Fibroblast of villous mesenchyme (primary cell): ENCODE measurements at places on chromosomes 11 and 22.

DNA sequence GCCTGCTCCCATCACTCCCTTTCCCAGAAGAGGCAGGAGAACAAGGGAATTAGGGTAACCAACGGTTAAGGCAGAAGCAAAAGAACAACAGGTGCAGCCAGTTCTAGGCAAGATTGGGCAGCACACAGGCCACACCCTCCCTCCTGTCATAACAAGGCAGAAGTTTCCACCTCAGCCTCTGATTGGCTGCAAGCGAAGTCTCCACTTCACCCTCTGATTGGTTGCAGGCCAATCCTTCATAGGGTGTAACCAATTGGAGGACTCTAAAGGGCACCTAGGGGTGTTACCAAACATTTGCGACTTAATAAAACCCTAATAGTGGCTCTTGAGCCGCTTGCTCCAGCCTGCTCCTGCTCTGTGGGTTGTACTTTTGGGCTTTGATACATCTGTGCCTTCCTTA lies 153.8 kb downstream of the CACNA1I start:
- DNase-seq, result no peak

DNA sequence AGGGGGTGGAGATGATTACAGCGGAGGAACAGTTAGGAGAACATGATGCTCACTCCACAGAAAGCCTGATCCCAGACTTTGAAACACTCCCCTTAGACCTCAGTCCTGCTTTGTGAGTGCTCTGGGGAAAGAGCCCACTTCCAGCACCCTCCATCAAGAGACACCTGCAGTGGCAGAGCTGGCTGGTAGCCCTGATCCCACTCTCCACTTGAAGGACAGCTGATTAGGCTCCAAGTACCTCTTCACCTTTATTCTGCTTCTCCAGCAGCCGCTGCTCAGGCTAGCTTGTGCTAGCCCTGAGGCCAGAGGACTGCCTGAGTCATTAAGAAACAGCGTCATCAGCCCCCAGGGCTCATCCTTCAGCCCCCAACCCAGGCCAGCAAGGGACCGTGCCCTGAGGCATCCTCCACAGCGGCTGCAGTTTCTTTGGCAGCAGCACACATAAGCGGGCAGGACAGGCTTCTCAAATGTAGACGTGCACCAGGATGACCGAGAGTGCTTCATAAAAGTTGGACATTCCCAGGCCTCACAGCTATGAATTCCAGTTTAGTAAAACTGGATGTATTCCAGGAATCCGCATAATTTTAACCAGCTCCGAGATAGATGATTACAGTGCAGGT lies 146.0 kb upstream of the TBCEL start:
- no peak for DNase-seq

- peak; percentile 62 for DNase-seq
Measured at GRCh38 chr22:42473484-42474193, 41.4 kb upstream of the NFAM1 start.

DNA sequence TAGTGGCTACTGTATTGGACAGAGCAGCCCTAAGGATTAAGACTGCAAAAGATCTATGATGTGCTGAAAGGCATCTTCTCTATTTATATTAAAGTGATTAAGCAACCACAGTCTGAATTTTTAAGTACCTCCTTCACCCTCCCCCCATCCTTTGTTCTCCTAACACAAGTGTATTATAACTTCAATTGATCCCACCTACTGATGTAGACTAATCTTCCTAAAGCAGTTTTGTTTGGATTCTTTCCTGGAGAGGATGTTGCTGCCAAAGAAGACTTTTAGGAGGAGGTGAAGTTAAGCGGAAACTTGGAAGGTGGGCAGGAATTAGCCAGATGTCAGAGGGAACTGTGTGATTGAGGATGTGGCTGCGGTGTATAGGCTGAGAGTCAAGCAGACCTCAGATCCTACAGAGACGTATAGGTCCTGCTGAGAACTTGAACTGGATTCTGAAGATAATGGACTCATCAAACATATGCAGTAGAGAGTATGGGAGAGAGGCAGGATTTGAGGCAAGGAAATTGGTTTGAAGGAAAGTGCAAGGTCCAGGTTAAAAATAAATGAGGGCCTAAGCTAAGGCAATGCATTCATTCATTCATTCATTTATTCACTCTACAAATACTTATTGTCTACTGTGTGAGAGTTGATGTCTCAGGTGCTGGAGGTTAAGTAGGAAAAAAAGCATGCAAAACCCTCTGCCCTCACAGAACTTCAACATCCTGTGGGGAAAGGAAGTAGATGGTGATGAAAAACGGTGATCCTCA lies 5.2 kb upstream of the RASSF10 start:
- no peak for DNase-seq

- no peak for DNase-seq
Measured at GRCh38 chr11:124886476-124886875, 11.2 kb downstream of the ROBO4 start.

DNA sequence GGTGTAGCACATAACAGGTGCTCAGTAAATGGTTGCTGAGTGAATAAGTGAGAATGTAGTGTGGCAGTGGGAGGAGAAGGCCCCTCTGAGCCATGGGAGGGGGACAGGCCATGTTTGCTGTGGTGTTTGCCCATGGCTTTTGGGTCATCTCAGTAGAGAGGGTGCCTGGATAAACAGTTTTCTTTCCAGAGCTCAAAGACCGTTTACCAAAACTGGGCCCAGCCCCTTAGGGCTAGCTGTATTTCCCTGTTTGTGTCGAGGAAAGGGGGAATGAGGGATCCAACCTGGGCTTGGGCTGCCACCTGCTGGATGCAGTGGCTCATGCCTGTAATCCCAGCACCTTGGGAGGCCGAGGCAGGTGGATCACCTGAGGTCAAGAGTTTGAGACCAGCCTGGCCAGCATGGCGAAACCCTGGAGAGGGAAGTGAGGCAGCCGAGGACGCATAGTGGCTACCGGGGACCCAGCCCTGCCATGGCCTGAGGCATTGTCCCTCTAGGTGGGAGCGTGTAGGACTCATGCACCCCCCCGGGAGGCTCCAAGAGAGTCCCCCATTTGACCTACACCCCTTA lies 8.7 kb upstream of the LTO1 start:
- DNase-seq, result no peak

DNA sequence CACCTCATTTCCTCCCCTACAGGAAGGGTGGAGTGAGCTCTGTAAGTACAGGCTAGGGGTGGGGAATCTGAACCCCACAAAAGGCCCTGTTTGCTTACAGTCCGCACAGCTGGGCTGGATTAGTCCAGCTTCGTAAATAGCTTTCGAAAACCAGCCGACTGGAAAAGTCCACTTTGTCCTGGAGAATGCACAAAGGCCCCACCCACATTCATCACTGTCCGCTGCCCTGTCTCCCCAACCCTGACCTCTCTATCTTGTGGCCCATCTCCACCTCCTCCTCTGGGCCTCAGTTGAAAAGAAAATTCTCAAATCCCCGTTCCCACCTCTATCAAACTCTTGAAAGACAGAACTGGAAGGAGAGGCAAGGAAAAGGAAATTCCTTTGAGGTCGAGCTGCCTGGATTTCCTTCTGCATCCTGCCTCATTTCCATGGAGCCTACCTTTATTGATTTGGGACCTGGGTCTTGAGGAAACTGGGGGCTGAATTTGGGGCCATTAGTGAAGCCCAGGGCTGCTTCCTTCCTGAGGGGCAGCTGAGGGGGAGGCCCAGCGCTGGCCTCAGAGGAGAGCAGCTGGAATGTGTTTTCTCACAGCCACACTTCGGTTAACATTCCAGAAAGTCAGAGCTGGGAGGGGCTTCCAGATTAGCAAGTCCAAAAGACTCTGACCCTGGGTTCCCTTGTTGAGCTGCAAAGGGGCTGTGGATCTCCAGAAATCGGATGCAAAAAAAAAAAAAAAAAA lies 147.6 kb downstream of the FBXO7 start:
- peak; percentile 99 for DNase-seq

- peak; percentile 93 for DNase-seq
Measured at GRCh38 chr11:65492637-65493366, 6.0 kb upstream of the MALAT1 start.

- DNase-seq, result peak; percentile 20
Measured at GRCh38 chr22:46803031-46803880, 40.8 kb downstream of the TBC1D22A start.

GRCh38 chr11:74754507-74755252 lies 6.0 kb downstream of the RNF169 start:
- DNase-seq, result peak; percentile 92

DNA sequence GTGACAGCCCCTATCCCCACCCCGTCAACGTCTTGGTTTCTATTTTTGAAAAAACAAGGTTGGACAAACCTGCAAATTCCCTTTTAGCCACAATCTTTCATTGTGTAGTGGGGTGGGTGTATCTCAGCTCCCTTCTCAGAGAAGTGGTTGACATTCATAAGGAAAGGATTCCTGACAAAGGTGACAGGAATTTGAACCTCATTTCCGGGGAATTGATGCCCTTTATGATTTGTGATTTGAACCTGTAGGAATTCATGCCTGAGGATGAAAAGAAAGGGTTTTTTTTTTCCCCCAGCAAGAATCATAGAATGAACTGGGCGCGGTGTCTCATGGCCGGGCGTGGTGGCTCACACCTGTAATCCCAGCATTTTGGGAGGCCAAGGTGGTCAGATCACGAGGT lies 14.5 kb downstream of the YPEL4 start:
- DNase-seq, result no peak

DNA sequence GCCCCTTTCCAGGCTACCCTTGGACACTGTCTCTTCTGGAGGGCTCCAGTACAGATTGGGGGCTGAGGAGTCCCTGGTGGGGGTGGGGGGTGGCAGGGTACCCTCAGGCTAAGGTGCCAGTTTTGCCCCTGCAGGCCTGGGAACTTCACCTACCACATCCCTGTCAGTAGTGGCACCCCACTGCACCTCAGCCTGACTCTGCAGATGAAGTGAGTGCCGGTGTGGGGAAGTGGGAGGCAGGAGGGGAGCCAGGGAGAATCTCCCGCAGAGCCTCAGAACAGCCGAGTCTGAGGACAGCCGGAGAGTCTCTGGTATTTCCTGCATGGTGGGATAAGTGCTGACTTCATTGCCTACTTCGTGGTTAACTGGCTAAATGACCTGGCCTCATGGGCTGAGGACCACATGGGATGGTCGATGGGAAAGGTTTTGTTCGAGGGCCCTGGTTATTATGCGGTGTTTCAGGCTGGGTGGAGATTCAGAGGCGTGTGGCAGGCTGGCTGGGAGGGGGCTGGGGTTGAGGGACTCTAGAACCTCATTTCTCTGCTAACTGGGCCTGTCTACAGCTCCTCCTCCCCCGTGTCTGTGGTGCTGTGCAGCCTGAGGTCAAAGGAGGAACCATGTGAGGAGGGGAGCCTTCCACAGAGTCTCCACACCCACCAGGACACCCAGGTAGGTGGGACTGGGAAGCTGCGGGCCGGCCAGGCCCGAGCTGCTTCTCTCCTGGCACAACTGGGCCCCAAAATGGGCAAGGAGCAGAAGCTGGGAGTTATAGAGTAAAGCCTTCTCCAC lies 8.5 kb downstream of the TMEM258 start:
- peak; percentile 52 for DNase-seq

DNA sequence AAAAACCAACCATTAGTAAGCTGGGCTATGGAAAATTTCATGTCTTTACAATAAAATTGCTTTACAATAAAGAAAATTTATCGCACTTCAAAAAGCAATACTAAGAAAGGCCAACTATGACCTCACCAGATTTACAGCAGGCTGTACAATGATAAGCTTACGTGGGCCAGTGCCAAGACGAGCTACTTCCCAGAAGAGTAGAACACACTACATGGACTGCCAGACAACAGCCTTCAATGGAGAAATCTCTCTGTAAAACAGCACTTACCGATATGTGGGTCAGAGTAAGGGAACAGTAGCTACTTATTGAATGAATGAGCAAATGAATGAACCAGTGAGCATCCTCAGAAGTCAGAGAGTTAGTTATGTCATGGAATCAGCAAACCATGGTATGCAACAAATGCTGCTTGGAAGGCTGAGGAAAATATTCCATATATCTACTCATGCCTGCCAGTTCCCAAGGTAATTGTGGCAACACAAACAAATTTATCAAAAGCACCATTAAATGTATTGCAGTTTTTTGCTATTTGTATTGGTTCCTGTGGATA lies 74.4 kb downstream of the SLC36A4 start:
- peak; percentile 76 for DNase-seq

GRCh38 chr11:83613767-83614121 lies 327.6 kb upstream of the CCDC90B start:
- no peak for DNase-seq

- DNase-seq, result peak; percentile 24
Measured at GRCh38 chr11:110529043-110529442, 99.3 kb downstream of the FDX1 start.

DNA sequence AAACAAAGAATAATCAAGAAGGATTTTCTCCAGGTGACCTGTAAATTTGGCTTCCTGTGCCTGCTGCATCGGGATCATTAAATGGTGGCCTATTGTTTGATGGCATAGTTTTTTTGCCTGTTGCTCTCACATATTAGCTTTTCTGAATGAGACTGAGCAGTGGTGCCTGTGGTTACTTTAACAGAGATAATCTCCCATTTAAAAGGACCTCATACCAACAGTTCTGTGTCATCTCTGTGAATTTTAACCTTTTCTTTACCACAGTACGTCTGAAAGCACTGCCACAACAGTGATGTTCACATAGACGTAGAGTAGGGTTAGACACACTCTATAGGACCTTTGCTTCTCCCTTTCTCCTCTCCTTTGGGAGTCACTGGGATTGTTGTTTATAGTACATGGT lies 22.9 kb upstream of the RCE1 start:
- peak; percentile 76 for DNase-seq

- DNase-seq, result no peak
Measured at GRCh38 chr11:28483072-28483867, 375.1 kb downstream of the METTL15 start.

- no peak for DNase-seq
Measured at GRCh38 chr11:129864811-129865210, 30.6 kb downstream of the NFRKB start.

GRCh38 chr11:36421546-36422155 lies 88.4 kb downstream of the TRAF6 start:
- DNase-seq, result no peak

DNA sequence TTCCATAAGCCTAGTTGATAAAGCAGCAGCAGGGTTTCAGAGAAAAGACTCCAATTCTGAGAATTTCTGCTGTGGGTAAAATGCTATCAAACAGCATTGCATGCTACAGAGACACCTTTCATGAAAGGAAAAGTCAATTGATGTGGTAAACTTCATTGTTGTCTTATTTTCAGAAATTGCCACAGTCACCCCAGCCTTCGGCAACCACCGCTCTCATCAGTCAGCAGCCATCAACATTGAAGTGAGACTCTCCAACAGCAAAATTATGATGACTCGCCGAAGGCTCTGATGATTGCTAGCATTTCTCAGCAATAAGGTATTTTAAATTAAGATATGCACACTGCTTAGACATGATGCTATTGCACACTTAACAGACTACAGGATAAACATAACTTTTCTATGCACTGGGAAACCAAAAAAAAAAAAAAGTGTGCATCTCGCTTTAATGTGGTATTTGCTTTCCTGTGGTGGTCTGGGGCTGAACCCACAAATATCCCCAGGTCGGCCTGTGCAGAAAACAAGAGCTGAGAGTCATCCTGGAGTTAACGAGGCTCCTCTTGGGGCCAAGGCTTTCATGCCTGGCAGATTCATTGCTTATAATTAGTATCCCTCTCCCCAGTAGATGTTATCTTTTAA lies 192.1 kb downstream of the CTTN start:
- no peak for DNase-seq

DNA sequence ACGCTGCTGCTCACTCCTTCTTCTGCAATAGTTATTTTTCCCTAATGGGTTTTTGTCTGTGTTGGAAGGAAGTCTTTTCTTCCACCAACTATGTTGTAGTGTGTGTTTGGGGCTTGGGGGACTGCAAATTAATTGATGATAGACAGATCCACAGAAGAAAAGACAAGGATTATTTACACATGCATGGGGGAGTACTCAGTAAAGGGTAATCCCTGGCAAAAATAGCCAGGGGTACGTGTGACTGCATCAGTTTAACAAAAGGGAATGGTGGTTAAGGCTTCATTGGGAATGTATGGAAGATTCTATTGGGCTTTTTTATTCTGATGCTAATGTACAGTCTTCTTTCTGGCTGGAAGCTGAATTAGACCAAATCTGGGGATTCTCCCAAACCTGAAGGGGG lies 20.2 kb upstream of the FEZ1 start:
- no peak for DNase-seq
